Nucleus accumbens (tissue), 56 donors: ENCODE measurements at places on chromosomes 5 and 9.

DNA sequence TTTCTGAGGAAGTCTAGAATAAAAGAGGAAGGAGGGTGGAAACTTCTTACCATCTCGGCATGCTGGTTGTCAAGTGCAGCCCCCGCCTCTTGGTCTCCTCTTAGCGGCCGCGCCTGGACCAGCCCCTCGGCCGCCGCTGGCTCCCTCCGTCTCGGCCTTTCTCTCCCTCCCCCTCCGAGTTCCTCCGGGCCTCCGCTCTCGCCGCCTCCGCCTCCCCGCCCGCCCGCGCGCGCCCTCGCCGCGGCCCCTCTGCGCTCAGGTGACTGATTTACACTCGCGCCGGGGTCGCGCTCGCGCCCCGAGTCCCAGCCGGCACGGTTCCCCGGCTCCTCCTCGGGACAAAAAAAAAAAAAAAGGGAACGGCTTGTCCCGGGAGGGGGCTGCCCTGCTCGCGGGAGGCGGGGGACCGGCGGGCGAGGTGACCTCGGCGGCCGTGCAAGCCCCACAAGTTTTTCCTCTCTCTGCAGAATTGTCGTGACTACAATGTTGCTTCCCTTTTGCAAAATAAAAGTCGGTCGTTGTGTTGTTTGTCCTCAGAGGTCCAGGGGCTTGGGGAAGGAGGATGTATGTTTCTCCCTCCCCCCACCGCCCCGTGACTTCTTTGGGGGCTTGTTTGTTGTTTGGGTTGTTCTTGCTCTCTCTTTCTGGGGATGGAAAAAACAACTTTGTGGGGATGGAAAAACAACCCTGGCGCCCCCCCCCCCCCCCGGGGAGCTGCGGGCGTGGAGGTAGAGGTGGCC, at the start of gene BNC2:
Gene BNC2 (minus strand): TSS at position 75 of the 740 bp plus-strand sequence. CDS start 22 bp downstream, at position 53.
- DNase-seq: no peak

DNA sequence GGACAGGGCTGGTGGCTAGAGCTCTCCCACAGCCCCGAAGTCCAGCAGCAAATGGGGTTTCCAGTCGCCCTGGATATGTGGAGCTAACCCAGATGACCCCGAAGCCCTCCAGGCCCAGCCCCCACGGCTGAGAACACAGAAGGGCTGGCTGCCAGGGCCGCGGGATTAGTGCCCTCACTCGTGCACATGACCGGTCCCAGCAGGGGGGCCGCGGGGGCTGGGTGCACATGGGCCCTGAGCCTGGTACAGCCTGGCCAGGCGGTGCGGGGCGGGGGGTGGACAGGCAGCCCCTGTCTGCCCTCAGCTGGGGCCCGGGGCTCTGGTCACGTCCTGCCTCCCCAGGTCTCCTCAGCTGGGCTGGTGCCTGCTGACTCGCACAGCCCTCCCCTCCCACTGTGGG, 5.9 kb downstream of the SSNA1 start:
- peak; percentile 94 for DNase-seq

- DNase-seq: no peak
Measured at GRCh38 chr5:11273180-11273903, 512.3 kb upstream of the DAP start.

- DNase-seq: no peak
Measured at GRCh38 chr5:69484891-69485290, 7.7 kb upstream of the OCLN start.

DNA sequence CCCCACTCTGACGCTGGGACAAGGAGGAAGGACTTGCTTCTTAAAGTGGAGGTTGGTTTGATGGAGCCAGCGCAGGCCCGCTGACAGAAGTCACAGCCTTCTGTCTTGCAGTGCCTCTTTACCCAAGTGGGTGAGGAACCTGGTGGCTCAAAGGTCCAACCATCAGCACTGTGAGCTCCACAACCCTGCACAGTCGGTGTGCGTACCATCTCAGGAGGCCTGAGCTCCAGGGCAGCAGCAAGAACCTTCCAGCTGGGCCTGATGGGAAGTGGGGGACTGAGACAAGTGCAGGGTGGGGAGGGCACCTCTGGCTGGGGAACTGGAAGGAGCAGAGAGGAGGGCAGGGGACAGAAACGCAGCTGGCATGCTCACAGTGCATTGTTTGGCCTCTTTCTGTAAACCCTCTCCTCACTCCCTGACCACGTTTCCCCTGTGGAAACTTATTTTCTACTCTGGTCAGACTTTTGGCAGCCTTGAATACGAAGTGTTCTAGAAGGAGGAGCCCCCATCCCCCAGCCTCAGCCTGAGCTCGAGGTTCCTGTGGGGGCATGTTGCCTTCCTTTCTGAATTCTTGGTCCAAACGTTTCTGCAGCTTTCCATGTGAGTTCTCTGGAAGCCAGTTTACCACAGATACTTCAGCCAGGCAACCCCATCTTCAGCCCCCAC, 178.5 kb upstream of the PITX1 start:
- DNase-seq: no peak

DNA sequence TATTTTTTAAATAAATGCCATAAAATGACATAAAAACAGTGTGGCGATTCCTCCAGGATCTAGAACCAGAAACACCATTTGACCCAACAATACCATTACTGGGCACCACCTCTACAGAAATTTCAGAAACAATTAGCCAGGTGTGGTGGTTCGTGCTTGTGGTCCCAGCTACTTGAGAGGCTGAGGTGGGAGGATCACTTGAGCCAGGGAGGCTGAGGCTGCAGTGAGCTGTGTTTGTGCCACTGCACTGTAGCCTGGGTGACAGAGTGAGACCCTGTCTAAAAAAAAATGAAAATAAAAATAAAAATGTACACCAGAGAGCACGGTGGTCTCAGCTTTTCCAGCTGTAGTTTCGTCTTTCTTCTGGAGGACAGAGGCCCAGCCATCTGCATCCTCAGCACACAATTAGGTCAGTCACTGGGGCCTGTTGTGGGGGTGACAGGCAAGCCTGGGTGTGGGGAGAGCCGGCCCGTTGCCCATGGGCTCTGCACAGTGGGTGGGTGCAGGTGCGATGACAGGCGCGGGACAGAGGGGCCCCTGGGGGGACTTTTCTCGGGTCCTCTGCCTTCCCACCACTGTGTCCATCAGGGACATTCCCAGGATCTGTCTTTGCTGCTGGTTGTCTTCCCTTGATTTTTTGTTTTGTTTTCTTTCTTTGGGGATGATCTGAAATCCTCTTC, 9.8 kb downstream of the COL5A1 start:
- DNase-seq: no peak

- no peak for DNase-seq
Measured at GRCh38 chr9:132942541-132943182, 1.8 kb downstream of the TSC1 start.

DNA sequence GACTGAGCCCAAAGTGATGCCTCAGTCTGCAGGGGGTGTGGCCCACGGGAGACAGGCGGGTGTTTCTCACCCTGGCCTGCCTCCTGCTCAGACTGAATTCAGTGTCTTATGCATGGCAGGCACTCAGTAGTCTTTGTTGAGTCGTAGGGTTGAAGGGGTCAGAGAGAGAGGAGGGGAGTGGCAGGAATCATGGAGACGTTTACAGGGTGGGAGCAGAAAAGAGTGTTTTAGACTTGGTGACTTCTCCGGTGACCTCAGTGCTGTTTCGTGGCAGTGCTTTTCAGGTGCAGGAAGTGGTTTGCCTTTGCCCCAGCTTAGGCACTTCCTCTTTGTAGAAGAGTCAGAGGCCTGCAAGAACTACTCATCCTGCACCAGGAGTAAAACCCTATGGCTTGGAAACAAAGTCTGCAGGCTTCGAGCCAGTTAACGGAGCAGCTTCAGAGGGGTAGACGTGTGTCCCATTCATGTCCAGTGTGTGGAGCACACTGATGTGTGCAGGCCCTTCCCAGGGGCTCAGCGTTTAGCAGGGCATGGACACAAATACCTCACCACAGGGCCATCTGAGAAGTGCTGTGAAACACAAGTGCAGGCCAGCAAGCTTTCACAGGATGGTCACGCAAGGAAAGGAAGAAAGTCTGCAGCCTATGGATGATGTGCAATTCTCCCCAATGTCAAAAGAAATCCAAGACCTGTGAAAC, 24.5 kb upstream of the SEMA4D start:
- no peak for DNase-seq

DNA sequence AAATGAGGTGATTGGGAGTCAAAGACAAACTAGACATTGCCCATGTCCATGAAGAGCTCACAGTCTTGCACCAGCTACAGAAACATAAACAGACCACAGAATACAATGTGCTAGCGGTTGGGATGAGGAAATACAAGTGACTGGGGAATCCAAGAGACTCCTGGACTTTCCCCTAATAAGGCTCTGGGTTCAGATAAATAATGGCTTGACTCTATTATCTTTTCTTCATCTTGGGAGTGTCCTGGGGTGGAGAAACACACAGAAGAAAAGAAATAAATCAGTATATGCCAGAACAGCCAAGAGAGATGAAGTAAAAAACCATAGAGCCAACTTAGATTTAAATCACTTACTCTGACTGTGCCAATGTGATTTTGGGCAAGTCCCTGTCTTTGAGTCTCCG, 227.8 kb downstream of the PAPPA start:
- DNase-seq: no peak

DNA sequence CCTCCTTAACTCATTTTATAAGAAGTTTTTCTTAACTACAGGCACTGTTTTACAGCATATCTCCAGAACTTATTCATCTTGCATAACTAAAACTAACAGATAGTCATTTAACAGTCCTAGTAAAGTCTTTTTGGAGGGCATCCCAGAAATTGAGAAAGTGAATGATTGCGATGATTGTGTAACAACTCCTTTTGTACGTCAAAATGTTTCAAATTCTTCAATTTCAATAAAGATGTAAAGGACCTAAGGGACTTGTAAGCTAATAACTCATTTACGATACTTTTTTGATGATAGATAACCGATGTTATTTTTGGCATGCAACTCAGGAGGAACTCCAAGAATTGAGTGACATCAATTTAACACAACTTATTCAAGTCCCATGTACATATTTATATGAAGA, 42.7 kb downstream of the SVEP1 start:
- no peak for DNase-seq

DNA sequence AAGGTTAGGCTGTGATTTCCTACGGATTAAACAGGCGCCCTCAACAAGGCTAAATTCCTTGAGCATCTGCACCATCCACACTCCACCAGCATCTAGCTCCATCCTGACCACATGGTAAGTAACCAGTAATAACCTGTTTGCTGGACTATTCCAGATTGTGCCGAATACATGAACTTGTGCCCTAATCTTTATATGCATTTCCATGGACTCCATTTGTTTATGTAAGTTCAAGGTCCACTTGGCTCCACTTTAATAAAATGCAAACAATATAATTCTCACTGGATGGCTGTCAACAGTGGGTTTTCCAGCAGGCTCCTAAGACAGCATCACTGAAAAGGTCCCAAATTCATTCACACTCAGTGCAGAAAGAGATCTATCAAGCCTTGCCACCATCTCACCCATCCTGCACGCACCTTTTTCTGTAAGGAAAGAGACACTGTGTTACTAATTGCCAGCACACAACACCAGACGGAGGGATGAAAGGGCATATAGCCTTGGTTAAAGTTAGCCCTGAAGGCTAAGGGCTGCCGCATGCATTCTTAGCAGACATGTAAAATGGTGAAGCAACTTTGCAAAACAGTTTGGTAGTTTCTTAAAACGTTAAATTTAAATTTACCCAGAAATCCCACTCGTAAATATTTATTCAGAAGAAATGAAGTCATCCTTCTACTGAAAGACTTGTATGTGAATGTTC, 88.7 kb downstream of the GLIS3 start:
- DNase-seq: no peak

DNA sequence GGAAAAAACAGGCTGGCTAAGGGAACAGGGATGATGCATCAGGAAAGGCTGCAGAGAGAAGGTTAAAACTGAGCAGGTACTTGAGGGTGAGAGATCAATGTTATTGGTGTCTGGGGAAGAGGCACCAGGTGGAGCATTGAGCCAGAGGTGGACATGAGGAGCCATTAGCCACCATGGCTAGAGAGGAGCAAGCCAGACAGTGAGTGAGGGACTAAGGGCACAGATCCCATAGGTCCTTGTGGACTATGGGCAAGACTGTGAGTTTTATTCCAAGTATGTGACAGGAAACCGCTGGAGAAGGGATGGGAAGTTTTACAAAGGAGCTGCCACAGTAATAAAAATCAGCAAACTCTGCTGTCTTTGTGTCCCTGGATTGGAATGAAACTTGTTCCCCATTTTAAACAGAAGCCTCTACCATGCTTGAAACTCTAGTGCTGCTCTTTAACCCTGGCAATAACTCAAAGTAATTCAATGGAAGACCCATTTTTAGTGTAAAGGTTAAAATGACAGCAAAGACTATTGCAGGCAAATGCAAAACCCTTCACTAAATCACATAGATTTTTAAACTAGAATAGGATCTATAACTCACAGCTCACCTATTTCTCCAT, 349.8 kb downstream of the ENC1 start:
- DNase-seq: no peak

DNA sequence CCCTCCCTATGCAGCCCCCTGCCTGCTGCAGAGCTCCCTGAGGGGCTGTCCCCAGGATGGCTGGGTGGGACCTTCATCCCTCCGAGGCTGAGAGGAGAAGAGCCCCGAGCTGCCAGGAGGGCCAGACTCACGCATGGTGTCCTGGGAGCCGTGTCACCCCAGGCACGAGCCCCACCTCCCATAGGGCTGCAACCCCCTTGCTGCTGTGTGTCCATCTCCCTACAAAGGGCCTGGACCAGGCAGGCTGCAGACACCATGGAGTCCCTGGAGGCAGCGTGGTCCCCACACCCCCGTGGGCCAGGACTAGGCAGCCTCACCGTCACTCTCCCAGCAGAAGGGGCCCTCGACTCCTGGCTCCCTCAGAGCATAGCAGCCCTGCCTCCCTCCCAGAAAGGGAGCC, 11.2 kb upstream of the SEC16A start:
- DNase-seq: no peak

DNA sequence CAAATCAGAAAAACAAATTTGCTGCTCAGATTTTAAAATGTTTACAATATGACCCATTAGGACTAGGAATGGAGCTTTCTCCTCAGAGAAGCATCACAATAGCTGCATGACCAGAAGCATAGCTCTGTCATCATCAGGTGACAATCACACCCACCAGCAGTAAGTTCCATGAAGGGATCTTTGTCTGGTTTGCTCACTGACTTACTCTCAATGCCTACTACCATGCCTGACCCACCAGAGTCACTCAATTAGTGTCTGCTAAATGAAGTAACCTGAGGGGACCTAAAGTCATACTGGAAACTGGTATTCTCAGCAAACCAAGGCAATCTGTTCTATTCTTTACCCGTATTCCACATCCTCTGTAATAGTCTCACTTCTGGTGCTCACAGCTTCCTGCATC, 7.7 kb downstream of the ERMP1 start:
- no peak for DNase-seq
